ENCODE measurements at places on chromosomes 6 and 20.

GRCh38 chr6:159086033-159086618, 41.3 kb upstream of the TAGAP start:
- no peak for DNase-seq

- DNase-seq: no peak
Measured at GRCh38 chr6:91788501-91788900, 1201.6 kb upstream of the MAP3K7 start.

GRCh38 chr6:31935021-31935420, 7.5 kb downstream of the C2 start:
- no peak for DNase-seq

DNA sequence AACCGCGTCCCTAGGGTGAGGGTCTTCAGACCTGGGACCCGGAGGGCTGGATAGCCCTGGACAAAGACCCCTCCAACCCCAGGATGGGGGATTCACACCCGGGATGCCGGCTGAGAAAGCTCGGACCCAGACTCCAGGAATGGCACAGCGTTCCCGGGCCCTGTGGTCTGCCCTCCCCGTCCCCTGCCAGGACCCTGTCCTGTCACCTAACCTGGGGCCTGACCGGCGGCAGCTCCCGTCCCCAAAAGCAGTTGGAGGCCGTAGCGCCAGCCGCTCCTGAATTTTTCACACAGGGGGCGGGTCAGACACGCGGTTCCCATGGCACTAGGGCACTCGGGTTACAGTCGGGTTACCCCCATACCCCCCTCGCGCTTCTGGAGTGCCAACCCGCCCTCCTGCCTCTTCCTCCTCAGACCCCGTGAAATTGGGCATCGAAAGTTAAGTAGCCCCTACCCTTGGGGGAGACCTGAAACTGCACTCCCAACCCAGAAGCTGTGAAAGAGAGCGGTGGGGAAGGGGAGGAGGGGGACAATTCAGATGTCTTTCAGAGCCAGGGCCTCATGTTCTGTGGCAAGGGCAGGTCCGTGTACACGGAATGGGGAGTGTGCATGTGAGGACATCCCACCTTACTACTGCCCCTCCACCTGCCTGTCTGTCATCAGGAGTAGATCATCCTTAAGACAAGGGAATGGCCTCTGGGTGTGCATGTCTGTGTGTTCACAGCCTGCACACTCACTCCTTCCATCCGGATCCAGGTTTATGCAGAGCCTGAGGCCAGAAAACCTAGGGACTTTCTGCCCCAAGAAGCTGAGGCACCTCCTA, 595 bp downstream of the REM1 start:
- no peak for DNase-seq

- DNase-seq: no peak
Measured at GRCh38 chr6:164967102-164967501, 342.3 kb downstream of the C6orf118 start.

DNA sequence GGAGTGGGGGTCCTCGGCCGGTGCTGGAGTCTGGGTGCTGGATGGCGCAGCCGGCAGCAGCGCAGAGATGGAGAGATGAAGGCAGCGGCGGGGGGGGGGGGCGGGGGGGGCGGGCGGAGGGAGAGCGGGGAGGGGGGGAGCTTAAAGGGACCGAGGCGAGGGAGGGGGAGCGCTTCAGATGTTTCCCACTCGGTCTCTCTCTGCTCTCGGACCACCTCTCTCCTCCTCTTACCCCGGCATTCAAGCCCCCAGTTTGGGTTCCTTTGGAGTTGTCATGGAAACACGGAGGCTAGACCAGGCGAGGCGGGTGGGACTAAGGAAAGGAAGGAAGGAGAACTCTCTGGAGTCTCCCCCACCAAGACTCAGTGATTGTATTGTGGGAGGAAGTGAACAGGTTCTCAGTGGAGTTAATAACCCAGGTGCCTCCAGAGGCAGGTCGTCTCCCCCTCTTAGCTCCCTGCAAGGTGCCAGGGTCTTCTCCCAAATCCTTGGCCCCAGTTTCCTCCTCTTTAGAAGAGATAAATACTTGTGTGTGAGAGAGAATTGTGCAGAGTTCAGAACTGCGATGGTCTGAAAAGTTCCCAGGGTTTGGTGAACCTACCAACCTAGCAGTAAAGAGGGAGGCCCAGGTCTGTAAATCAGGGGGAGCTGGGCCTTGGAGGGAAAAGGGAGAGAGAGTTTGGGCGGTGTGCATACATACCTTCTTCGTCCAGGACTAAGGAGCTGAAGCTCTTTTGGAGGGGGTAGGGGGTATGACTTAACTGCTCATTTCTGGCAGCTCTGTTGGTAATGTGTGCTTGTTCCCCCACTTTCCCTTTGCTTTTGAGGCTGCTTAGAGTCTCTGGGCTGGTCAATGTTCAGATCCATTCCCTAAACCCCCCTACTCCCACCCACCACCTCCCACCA, at the start of gene PRRT1:
Gene PRRT1, minus strand, starts transcription at position 77 of the 906 bp plus-strand sequence. CDS start 112 bp downstream, outside the sequence.
- DNase-seq: no peak

DNA sequence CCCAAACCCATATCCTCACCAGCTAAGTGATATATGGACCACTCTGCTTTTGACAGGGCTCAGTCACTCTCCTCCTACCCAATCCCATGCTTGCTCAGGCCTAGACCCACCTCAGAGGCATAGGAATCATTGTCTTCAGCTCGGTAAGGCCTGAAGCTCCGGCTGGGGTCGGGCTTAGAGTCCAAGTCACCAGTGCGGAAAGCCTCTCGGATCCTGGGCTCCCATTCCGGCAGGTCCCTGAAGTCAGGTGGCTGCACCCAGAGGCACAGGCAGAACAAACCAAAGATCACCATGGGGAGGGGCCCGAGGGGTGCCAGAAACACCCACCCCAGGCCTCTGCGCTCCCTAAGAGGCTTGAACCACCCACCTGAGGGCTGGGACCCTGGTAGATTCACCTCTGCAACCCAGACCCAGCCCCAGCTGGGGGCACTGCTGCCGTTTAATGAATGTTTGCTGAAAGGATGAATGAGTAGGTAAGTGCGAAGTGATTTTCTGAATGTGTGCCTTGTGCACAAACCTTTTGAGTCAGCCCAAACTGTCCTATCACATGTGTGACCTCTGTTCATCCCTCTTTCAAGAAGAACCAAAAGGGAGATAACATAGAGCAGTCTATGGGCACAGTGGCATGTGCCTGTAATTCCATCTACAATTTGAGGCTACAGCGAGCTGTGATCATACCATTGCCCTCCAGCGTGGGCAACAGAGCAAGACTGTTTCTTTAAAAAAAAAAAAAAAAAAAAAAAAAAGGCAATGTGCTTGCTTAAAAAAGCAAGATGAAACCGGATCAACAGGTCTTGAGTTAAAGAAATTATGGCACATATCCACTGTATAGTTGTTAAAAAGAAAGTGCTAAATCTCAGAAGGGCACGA, 39.3 kb upstream of the DSN1 start:
- no peak for DNase-seq

- no peak for DNase-seq
Measured at GRCh38 chr6:162468326-162468725, 259.2 kb downstream of the PRKN start.

- DNase-seq: no peak
Measured at GRCh38 chr6:14897831-14898230, 348.0 kb upstream of the JARID2 start.
